ENCODE measurements at places on chromosomes 6 and 20. TPM values are rescaled to one million over a fixed set of nuclear protein-coding genes. Genes with fewer than 3 reads are reported as not detected.

DNA sequence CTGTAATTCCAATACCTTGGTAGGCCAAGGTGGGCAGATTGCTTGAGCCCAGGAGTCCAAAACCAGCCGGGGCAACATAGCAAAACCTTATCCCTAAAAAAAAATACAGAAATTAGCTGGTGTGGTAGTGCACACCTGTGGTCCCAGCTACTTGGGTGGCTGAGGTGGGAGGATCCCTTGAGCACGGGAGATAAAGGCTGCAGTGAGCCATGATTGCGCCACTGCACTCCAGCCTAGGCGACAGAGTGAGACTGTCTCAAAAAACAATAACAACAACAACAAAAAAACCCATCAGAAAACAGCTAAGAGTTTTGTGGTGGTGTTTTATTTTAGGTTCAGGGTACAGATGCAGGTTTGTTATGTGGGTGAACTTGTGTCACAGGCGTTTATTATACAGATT, 42.9 kb upstream of the FANCE start:
- no peak for DNase-seq

MUC21 gene
- total RNA-seq: not detected

SMLR1 gene
- total RNA-seq: not detected

DNA sequence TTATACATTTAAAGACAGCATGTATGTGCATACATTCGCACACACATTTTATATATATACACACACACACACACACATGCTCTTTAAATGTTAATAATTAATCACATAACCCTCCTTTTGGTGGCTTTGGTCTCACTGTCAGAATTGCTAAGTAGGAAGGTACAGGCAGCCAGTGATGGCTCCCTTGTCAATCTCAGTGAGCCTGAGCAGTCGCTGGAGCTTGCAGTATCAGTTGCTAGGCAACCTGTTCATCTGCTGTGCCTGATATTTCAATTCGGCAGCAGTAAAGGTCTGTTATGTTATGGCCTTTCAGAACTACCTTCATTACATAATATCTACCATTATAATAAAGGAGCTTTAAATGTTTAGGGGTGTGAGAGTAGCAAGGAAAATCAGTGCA, 374.3 kb downstream of the LMBRD1 start:
- DNase-seq: no peak

GRCh38 chr6:16568128-16568527, 193.1 kb downstream of the ATXN1 start:
- DNase-seq: no peak

TRIM31 gene
- 0.09 TPM for total RNA-seq

DNA sequence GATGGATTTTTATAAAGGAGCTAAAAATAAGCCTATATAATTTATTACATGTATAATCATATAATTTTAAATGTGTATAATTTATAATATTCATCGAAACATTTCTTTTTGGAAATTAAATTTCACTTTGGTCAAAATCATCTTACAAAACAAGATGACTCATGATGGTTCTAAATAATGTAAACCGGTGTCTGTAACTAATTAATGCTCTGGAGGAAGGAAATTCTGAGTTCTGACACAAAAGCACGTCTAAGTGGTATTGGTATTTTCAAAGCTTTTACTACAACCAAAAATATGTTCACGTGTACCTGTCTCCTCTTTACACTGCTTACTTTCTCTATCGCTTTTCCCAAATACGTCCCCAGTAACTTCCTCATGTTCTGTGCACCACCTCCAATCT, 134.1 kb downstream of the MTHFD1L start:
- no peak for DNase-seq

DNA sequence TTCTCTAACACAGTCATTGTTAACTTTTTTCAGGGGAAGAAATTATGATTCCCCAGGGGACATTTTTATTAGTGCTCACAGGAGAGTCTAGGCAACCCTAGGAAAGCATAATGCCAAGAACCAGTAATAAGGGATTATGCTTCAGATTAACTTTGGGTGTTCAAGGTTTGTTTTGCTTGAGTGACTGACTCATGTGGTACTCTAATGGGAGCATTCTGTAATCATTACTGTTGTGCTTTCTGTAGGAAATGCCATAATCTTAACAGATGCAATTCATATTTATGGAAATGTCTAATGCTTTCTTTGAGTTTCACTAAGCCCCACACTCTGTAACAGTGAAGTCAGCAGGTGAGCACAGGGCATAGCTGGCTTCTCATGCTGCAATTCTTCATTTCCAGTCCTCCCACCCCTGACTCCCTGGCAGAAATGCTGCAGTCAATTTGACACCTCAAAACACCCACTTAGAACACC, 263.4 kb upstream of the MAN1A1 start:
- DNase-seq: no peak

C6orf163 gene
- total RNA-seq: 1.9 TPM

SLC17A1 gene
- total RNA-seq: 0.28 TPM

GRCh38 chr6:55578537-55579363, at the start of gene HMGCLL1:
Gene HMGCLL1 (minus strand): TSS chr6:55579192. CDS start chr6:55579055, 137 bp downstream.
- no peak for DNase-seq

DNA sequence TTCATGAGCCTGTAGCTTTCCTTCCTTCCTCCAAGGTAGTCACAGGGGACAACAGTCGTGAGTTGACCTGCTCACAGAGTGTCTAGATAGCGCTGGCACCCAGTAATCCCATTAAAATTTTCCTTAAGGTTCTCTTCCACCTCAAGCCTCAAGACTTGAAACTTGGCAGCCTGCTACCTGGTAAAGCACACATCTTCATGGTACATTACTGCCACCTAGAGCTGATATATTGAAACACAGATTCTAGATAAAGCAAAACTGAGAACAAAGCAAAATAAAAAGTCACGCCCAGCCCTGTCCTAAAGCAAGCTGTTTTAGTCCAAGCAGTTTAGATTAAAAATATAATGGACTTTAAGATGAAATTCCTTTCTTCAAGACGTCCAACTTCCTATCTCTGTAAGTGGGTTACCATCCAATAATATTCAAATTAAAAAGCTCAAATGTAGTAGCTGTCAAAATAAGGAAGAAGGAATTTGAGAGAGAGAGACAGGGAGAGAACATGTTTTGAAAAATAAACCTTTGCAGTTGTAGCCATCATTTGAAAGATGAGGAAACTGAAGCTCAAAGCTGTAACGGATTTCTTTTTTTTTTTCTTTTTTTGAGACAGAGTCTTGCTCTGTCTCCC, 50.7 kb upstream of the CD83 start:
- DNase-seq: peak; percentile 72
